Thyroid gland (tissue), 4 donors: ENCODE measurements at places on chromosomes 5 and 9. TPM values are rescaled to one million over a fixed set of nuclear protein-coding genes. Genes with fewer than 3 reads are reported as not detected.

The RNF224 gene
- total RNA-seq = 0.81 TPM

The WDR36 gene
- 33.9 TPM for total RNA-seq

The SPATA31E1 gene
- total RNA-seq = not detected

The TBCA gene
- 146 TPM for total RNA-seq

The INSL6 gene
- not detected for total RNA-seq

The ALDH1A1 gene
- 323 TPM for total RNA-seq

DNA sequence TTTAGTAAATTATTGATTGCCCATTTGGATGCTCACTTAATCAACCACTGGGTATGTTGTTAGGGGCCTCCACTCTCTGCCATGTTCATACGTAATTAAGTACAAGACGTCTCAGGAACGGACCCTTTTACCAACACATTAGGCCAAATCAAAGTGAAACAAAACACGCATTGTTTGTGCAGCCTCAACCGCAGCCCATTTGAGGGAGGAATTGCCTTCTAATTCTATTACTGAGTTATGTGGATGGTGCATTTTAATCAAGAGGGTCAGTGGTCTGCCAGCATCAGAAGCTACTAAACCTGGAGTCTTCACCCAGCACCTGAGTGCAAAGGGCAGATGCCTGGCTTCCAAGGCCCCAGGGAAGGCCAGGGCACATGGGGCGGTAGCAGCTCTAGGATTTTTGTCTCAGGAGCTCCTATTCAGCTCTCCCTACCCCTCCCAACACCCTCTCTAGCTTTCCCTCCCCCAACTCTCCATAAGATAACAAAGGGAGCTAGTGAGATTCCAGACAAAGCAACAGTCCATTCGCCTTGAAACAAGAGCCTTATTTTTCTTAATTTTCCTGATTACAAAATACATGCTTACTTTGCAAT, 7.9 kb upstream of the MED27 start:
- DNase-seq = no peak
- H3K36me3 ChIP-seq = no peaks in the 10 kb centered on the region
- H3K27me3 ChIP-seq = no peaks in the 10 kb centered on the region
- no peak overlapping the region for H3K27ac ChIP-seq

- H3K4me3 ChIP-seq = no peak overlapping the region
- no peak for DNase-seq
- peaks cover 8% of the 10 kb centered on the region for H3K4me1 ChIP-seq
- no peaks in the 10 kb centered on the region for H3K27me3 ChIP-seq
- no peaks in the 10 kb centered on the region for H3K36me3 ChIP-seq
These were observed 2.5 kb upstream of the RECK start for GRCh38 chr9:36034234-36034633.

- DNase-seq = no peak
- no peak overlapping the region for H3K27ac ChIP-seq
- no peak overlapping the region for H3K4me3 ChIP-seq
- H3K4me1 ChIP-seq = peaks cover 13% of the 10 kb centered on the region
These were observed 45.2 kb upstream of the NOTCH1 start for GRCh38 chr9:136590821-136591752.

- peaks cover 55% of the 10 kb centered on the region for H3K4me1 ChIP-seq
- H3K27ac ChIP-seq = peak overlapping the region; percentile 100
- peaks cover 31% of the 10 kb centered on the region for H3K36me3 ChIP-seq
- peak; percentile 86 for DNase-seq
- peak overlapping the region; percentile 100 for H3K4me3 ChIP-seq
- H3K27me3 ChIP-seq = no peaks in the 10 kb centered on the region
These were observed 1.2 kb upstream of the SQSTM1 start for GRCh38 chr5:179819296-179820126.

DNA sequence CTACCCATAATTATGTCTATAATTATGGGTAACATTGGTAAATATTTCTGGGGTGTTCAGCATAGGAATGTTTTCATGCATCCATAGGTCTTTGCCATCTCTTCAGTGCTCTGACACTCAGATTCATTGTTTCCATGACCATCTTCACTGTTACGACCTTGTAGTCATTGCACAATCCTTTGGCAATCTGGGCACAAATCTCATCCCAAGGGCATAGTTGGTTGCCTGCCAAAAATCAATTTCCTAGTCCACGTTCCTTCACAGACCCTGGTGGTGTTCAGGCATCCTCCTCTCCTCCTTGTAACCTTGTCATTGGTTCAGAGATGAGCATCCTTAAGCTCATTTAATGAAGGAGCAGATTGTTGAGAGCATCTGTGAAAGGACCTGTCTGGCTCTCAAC, 1400.7 kb downstream of the CDH12 start:
- no peaks in the 10 kb centered on the region for H3K27me3 ChIP-seq
- no peaks in the 10 kb centered on the region for H3K36me3 ChIP-seq
- no peak overlapping the region for H3K27ac ChIP-seq
- DNase-seq = no peak
- no peak overlapping the region for H3K4me3 ChIP-seq
- H3K4me1 ChIP-seq = no peaks in the 10 kb centered on the region

- no peaks in the 10 kb centered on the region for H3K36me3 ChIP-seq
- H3K4me3 ChIP-seq = no peak overlapping the region
- H3K27me3 ChIP-seq = no peaks in the 10 kb centered on the region
- H3K4me1 ChIP-seq = no peaks in the 10 kb centered on the region
- no peak for DNase-seq
These were observed 133.8 kb downstream of the SPOCK1 start for GRCh38 chr5:137365126-137365865.

DNA sequence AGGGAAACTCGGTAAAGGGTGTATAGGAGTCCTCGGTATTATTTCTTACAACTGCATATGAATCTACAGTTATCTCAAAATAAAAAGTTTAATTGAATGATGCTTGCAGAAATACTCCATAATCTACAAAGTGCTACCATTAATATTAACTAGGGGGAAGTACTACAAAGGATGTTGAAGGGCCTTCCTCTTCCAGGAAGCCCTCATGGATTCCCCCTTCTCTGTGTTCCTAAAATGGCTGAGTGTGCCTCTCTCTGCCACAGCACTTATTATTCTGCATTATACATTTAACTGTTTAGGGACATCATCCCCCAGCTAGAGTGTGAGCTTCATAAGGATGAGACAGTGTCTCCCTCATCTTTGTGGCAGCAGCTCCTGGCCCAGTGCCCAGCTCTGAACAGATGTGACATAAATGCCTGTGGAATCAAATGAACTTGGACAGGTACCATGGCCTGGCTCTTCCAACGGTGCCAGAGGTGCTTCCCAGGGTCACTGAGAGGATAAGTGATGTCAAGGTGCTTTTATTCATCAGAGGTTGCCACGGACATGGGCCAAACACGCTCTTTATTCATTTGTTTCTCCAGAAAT, 99.5 kb downstream of the PAX5 start:
- H3K4me3 ChIP-seq = no peak overlapping the region
- H3K27me3 ChIP-seq = no peaks in the 10 kb centered on the region
- no peaks in the 10 kb centered on the region for H3K36me3 ChIP-seq
- DNase-seq = no peak
- no peaks in the 10 kb centered on the region for H3K4me1 ChIP-seq

DNA sequence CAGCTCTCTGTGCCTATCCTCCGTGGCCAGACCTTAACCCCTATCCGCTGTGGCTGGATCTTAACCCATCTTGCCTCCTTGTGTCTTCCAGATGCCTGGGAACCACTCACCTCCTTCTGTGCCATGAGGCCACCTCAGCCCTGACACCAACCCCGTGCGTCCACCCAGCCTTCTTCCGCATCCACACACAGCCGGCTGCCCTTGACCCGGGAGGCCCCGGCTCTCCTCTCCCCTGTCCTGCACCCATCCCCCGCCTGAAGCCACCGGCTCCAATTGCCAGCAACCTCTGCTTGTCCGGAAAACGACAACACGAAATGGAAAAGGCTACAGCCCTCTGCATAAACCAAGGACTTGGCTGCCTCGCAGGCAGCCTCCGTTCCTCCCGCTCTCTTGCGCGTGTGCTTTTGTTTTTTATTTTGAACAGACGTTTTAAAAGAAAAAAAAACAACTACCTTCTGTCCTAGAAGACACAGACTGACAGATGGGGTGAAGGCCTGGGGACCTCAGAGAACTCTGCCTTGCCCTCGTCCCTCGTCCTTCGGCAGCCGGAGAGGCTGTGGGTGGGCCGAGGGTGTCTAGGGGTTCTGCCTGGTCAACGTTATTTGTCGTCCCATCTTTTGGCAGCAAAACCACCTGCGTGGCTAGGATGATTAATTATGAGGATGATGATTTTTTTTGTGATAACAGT, 32.5 kb upstream of the HMCN2 start:
- H3K27me3 ChIP-seq = no peaks in the 10 kb centered on the region
- peaks cover 20% of the 10 kb centered on the region for H3K36me3 ChIP-seq
- DNase-seq = no peak

DNA sequence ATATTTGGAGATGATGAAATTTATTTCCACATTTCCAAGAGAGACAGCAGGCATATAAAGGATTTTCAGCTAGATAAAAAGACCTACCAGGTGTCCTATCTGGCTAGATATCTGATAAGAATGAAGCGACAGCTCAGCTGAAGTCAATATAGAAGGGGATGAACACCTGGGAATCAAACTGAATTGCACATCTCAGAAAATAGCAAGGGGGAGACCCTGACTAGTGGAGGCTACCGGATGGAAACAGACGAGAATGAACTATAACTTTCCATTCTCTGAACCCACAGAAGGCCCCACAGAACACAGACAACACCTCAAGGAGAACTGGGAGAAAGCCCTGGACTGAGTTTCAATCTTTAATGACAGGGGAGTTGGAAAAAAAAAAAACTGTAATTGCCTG, 51.1 kb downstream of the CPLANE1 start:
- DNase-seq = no peak
- no peaks in the 10 kb centered on the region for H3K27me3 ChIP-seq
- H3K36me3 ChIP-seq = peaks cover 10% of the 10 kb centered on the region

DNA sequence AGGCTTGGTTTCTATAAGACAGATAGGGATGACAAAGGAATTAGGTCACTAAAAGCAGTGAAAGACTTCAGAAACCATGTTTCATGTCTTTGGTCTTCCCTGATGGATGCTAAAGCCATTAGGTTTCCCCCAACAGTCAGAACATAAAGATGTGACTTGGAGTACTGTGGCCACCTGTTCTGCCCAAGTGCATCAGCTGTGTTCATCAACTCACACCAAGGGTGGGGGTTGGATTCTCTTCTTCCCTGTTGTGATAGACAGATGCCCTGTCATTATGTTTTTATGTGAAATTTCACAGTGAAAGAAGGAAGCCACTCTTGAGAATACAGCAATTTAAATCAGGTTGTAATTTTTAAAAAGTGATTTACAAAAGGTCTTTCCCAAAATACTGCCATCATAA, 196.8 kb downstream of the SH3GL2 start:
- no peak overlapping the region for H3K4me3 ChIP-seq
- no peak for DNase-seq
- H3K27ac ChIP-seq = no peak overlapping the region
- H3K27me3 ChIP-seq = no peaks in the 10 kb centered on the region
- no peaks in the 10 kb centered on the region for H3K36me3 ChIP-seq
- H3K4me1 ChIP-seq = no peaks in the 10 kb centered on the region

DNA sequence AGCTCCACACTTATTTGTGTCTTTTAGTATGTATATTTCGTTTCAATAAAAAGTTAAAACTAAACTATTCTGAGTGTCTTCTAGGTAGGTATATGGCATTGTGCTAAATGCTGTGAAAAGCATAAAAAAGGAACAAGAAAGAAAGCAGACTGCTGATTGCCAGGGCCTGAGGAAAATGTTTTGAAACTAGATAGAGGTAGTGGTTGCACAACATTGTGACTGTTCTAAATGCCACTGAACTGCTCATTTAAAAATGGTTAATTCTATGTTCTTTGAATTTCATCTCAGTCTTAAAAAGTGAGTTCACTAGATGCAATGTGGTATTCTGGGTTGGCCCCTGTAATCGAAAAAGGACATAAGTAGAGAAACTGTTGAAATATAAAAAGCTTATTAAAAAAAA, 2.6 kb upstream of the ALAD start:
- no peak overlapping the region for H3K4me3 ChIP-seq
- no peak overlapping the region for H3K27ac ChIP-seq
- no peaks in the 10 kb centered on the region for H3K27me3 ChIP-seq
- DNase-seq = no peak
